ENCODE measurements at places on chromosomes 6 and 20. TPM values are rescaled to one million over a fixed set of nuclear protein-coding genes. Genes with fewer than 3 reads are reported as not detected.

DNA sequence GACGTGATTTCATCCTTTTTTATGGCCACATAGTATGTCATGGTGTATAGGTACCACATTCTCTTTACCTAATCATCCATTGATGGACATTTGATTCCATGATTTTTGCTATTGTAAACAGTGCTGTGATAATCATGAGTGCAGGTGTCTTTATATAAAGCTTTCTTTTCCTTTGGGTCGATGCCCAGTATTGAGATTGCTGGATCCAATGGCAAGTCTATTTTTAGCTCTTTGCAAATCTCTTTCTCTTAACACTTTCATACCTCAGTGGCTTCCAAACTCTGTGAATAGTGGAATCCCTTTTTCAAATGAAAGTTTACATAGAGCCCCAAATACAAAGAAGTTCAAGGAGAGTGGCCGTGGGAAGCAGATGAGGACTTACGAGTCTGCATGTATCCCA, 105.8 kb upstream of the SPTLC3 start:
- H3K27ac ChIP-seq: no peak overlapping the region
- H3K4me3 ChIP-seq: no peak overlapping the region
- no peaks in the 10 kb centered on the region for H3K4me1 ChIP-seq

GRCh38 chr6:139161169-139161568, 26.3 kb downstream of the HECA start:
- H3K27ac ChIP-seq: peak overlapping the region; percentile 96
- peaks cover 94% of the 10 kb centered on the region for H3K4me1 ChIP-seq
- peaks cover 39% of the 10 kb centered on the region for H3K36me3 ChIP-seq
- DNase-seq: peak; percentile 75
- peak overlapping the region; percentile 61 for H3K4me3 ChIP-seq
- no peaks in the 10 kb centered on the region for H3K27me3 ChIP-seq

DNA sequence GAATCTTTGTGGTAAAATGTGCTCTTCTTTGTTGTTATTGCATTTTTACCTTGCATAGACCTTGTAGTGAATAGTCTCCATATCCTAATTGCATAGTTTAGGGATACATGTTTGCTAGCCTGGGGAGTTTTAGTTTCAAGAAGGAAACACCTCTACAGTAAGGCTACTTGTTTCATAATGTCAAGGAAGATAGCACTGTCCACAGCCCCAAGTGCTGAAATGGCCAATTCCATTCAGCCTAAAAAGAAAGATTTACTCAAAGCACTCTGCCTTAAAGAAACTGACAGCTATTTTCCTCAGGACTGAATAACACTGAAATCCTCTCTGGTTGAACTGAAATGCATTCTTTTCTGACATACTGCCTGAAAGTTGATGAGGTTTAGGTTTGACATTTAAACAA, 2.6 kb downstream of the HCRTR2 start:
- H3K36me3 ChIP-seq: no peaks in the 10 kb centered on the region
- no peak overlapping the region for H3K4me3 ChIP-seq
- H3K27me3 ChIP-seq: peaks cover 5% of the 10 kb centered on the region
- H3K4me1 ChIP-seq: no peaks in the 10 kb centered on the region
- no peak overlapping the region for H3K27ac ChIP-seq

GRCh38 chr6:36547646-36548400, 544 bp upstream of the STK38 start:
- H3K36me3 ChIP-seq: peaks cover 15% of the 10 kb centered on the region
- no peaks in the 10 kb centered on the region for H3K27me3 ChIP-seq
- peak overlapping the region; percentile 96 for H3K4me3 ChIP-seq
- DNase-seq: peak; percentile 18
- H3K27ac ChIP-seq: peak overlapping the region; percentile 97

- peaks cover 38% of the 10 kb centered on the region for H3K4me1 ChIP-seq
- DNase-seq: peak; percentile 74
- H3K4me3 ChIP-seq: peak overlapping the region; percentile 24
- H3K36me3 ChIP-seq: peaks cover 2% of the 10 kb centered on the region
- H3K27ac ChIP-seq: peak overlapping the region; percentile 71
Observed at GRCh38 chr20:21548390-21549035, 34.6 kb upstream of the NKX2-2 start.

DNA sequence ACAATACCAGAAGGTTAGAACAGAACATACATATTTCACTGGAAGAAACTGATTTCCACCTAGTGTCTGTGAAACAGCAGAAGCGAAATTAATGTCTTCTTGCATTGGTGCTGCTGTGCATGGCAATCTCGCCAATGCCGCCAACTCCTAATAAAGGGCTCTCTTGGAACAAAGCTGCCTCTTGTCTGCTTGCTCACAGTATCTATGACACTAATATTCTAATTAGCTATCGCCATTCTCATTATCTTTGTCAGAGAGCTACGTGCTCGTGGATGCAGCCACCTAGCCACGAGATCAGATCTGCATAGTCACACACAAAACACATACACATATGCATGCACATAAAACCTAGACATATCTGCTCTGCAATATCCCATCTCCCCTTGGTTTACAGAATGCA, 145.9 kb upstream of the OLIG3 start:
- peaks cover 2% of the 10 kb centered on the region for H3K27me3 ChIP-seq
- H3K4me1 ChIP-seq: peaks cover 13% of the 10 kb centered on the region
- no peak overlapping the region for H3K27ac ChIP-seq
- no peaks in the 10 kb centered on the region for H3K36me3 ChIP-seq
- DNase-seq: no peak

GRCh38 chr20:47863315-47863965, 78.2 kb upstream of the SULF2 start:
- H3K27me3 ChIP-seq: peaks cover 7% of the 10 kb centered on the region
- no peak overlapping the region for H3K4me3 ChIP-seq
- no peak overlapping the region for H3K27ac ChIP-seq
- H3K36me3 ChIP-seq: no peaks in the 10 kb centered on the region
- no peak for DNase-seq
- H3K4me1 ChIP-seq: no peaks in the 10 kb centered on the region

DNA sequence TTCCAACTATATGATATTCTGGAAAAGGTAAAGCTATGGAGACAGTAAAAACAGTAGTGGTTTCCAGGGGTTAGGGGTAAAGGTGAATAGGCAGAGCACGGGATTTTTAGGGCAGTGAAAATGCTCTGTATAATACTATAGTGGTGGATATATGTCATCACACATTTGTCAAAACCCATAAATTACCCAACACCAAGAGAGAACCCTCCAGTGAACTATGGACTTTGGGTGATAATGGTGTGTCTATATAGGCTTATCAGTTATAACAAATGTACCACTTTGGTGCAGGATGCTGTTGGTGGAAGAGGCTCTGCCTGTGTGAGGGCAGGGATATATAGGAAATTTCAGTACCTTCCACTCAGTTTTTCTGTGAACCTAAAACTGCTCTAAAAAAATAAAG, 149.9 kb downstream of the GPX5 start:
- H3K4me1 ChIP-seq: peaks cover 12% of the 10 kb centered on the region
- no peak for DNase-seq
- H3K4me3 ChIP-seq: no peak overlapping the region
- no peak overlapping the region for H3K27ac ChIP-seq
- peaks cover 55% of the 10 kb centered on the region for H3K27me3 ChIP-seq
- no peaks in the 10 kb centered on the region for H3K36me3 ChIP-seq

DNA sequence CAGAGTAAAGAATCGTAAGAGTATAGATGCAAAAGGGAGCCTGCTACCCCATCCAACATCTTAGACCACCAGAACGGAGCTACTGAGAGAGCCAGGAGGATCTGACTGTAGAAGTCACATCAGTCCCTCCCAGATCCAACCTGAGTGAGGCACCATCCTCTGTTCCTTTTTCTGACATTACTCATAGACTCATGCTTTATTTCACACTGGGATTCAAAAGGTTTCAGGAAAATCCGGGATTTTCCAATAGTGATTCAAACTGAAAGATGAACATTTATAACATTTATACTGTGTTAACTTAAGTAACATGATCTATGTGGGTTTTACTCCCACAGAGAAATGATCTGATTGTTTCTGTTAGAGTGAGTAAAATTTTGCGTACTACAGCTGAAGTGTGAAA, 868.6 kb upstream of the GJE1 start:
- no peak for DNase-seq
- no peaks in the 10 kb centered on the region for H3K36me3 ChIP-seq
- H3K27me3 ChIP-seq: no peaks in the 10 kb centered on the region
- no peak overlapping the region for H3K27ac ChIP-seq

DNA sequence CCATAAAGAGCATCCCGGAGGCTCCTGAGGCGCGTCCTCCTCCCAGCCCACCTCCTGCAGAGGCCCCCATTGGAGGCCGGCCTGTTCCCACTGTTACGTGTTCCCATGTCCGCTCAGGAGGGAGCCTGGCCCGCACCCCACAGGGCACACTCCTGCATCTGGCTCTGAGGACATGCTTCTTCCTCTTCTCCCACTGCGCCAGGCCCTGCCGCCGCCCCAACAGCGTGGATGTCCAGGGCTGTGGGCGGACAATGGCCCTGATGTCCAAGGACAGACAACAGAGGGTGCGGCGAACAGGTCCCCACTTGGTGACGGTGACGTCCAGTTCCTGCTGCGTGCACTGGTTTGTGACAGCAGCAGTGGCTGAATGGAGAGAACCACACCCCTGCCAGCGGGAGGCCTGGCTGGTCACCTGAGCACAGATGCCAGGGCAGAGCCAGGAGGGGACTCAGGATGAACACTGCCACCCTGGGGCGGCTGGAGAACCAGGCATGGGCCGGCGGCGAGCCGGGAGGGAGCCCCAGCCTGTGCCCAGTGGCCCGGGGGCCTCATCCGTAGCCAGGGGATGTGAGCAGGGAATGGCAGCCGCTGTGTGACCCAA, 26.6 kb downstream of the FRMD1 start:
- no peaks in the 10 kb centered on the region for H3K27me3 ChIP-seq
- H3K4me3 ChIP-seq: no peak overlapping the region
- H3K27ac ChIP-seq: no peak overlapping the region
- no peak for DNase-seq

DNA sequence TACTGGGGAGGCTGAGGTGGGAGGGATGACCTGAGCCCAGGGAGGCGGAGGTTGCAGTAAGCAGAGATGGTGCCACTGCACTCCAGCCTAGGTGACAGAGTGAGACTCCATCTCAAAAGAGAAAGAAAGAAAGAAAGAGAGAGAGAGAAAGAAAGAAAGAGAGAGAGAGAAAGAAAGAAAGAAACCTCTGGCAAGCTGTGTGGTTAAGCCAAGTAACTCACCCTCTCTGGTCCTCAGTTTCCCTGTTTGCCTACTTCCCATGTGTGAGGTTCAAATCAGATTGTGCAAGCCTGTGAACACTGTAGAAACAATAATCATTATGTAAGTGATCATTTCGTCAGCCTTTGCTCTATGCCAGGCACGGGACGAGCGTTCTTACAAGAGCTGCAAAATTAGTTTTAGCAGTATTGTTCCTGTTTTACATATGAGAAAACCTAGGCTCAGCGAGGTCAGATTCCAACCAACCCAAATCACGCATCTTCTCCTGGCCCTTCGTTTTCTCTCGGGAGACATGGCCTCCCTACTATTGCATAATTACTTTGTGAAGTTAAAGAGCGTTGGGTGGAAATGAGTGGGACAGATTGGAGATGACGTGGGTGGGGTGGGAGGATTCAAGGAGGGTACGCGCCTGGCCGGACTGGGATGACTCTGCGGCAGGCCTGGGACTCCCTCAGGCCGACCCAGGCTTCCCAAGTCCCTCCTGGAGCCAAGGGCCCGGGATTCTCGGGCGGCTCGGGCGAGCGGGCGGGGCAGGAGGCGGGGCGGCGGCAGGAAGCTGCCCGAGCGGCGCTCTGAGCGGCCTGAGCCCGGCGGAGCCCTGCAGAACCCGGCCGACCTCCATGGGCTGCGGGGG, at the start of gene SNX21:
Gene SNX21 (plus strand): TSS at position 770 of the 853 bp plus-strand sequence. CDS start 121 bp downstream, outside the sequence.
- peak within 1 kb of the TSS; percentile 66 for H3K4me3 ChIP-seq
- H3K27me3 ChIP-seq: no peaks in the 10 kb centered on the region
- peak; percentile 61 for DNase-seq
- H3K4me1 ChIP-seq: peaks cover 13% of the 10 kb centered on the region

DNA sequence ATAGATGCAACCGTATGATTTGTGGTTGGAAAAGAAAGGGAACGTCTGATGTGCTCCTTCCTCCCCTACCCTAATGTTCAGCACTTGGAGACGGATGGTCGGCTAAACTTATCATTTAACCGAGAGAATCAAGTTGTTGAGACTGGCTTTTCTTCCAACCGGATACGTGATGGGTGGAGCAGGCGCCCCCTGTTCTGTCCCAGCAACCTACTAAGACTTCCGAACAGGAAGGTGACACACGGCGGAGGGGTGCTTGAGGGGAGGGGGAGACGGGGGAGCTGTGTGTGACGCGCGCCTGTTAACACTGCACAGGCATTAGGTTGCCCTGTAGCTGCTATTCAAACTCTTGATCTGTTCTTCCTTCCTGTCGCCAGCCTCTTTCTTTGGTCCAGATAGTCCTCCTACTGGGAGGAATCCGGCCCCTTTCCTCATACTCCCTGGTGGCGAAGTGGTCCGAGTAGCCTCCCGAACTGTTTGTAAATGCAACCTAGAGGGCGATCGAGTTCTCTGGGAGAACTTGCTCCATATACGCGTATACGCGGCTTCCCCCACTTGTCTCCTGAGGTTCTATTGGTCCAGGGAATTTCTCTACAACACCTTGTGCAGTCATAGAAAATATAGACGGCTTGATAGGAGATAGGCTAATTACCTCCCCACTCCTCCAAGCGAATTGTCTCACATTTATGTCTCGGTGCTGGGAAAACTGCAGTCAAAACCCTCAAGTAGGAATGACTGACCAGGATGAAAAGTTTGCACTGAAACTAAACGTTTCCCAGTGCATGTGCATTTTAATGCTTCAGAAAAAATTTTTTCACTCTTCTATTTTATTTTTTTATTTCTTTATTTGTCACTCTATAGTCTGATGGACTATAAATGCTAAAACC, 126.0 kb upstream of the SLC2A12 start:
- peak overlapping the region; percentile 88 for H3K27ac ChIP-seq
- H3K4me3 ChIP-seq: peak overlapping the region; percentile 80
- peaks cover 27% of the 10 kb centered on the region for H3K4me1 ChIP-seq
- H3K36me3 ChIP-seq: peaks cover 14% of the 10 kb centered on the region
- DNase-seq: peak; percentile 90
- H3K27me3 ChIP-seq: no peaks in the 10 kb centered on the region

The TTLL9 gene
- not detected for total RNA-seq

The ADGB gene
- not detected for total RNA-seq

The ZBTB46 gene
- 5.5 TPM for total RNA-seq

The TCF15 gene
- not detected for total RNA-seq

The HLA-DMA gene
- 10.2 TPM for total RNA-seq

The ZNF76 gene
- 38.5 TPM for total RNA-seq

The FNDC11 gene
- total RNA-seq: 0.55 TPM

The TMEM244 gene
- total RNA-seq: not detected

The CHD6 gene
- total RNA-seq: 25.2 TPM

The DAAM2 gene
- total RNA-seq: not detected

The SLC22A1 gene
- 0.99 TPM for total RNA-seq

Measured in activated CD4-positive, alpha-beta memory T cell treated with anti-CD3 and anti-CD28 coated beads for 36 hours (primary cell).